ENCODE measurements at places on chromosomes 4 and X.

DNA sequence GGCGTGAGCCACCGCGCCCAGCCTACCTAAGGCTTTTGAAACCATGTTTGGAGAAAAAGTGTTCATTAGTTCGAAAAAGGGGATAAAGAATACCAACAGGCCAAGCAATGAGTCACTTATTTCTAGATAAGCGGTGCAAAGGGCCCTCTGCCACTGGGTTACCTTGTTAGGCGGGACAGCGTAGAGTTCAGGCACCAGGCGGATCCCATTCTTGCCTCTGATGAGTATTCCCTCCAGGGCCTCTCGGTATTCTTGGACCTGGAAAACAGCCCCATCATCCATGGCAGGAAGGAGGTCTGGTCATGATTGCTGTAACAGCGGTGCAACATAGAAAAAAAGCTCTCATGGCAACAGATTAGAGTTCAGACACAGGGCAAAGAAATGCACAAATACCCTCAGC, 48.0 kb downstream of the PHKA2 start:
- no peak for DNase-seq

DNA sequence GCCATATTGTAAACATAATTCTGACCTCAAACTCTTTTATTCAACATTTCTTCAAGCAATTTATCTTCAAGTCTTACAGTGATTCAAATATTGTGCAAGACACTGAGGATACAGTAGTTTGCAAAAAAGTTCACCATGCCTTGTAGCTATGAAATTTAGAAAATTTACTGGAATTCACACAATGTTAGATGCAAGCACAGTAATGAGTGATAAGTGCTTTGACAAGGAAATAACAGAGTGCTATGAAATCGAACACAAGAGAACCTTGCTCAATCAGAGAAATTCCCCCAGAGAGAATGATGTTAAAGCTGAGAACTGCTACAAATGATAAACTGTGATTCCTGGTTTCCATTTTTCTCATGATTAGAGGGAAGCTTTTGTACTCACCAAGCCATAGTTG, 952.9 kb downstream of the FAT4 start:
- DNase-seq: no peak

GRCh38 chrX:124555036-124555595, 208.8 kb downstream of the SH2D1A start:
- DNase-seq: no peak

- DNase-seq: no peak
These were observed 39.4 kb downstream of the NOCT start for GRCh38 chr4:139054791-139055505.

- DNase-seq: no peak
These were observed 59.3 kb downstream of the AREG start for GRCh38 chr4:74504212-74504611.

- DNase-seq: no peak
These were observed 67.8 kb downstream of the NBDY start for GRCh38 chrX:56796641-56797395.

GRCh38 chr4:6795821-6796220, 13.3 kb downstream of the KIAA0232 start:
- DNase-seq: no peak

DNA sequence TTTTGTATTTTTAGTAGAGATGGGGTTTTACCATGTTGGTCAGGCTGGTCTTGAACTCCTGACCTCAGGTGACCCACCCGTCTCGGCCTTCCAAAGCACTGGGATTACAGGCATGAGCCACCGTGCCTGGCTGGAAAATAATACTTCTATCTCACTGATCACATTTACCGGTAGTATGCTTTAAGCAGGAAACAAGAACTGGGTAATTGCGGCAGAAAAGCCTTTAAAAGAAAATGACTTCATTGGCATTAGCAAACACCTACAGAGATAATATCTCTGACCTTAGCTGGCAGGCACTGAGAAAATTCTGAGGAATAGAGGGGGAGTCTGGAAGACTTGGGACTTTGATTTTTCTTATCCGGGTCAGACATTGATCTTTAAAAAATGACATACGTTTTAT, 78.5 kb downstream of the SHROOM3 start:
- DNase-seq: no peak

GRCh38 chr4:85707611-85708010, 232.7 kb downstream of the ARHGAP24 start:
- no peak for DNase-seq

- DNase-seq: no peak
These were observed 645.7 kb downstream of the TLL1 start for GRCh38 chr4:166518776-166519175.

DNA sequence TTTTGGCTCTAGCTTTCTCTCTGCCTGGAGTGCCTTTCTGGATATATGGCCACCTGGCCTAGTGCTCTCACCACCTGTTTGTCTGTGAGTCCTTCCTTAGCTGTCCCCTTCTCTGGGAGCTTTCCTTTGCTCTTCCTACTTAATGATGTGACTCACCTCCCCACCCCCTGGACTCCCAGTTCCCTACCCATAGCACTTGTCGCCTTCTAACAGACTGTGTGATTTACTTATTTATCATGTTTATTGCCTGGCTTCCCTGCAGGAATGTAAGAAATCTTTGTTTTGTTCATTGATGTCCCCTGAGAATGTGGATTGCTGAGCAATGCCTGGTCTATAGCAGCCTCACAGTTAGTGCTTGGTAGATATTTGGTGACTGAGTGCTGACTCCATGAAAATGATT, 18.9 kb downstream of the ADD1 start:
- no peak for DNase-seq

DNA sequence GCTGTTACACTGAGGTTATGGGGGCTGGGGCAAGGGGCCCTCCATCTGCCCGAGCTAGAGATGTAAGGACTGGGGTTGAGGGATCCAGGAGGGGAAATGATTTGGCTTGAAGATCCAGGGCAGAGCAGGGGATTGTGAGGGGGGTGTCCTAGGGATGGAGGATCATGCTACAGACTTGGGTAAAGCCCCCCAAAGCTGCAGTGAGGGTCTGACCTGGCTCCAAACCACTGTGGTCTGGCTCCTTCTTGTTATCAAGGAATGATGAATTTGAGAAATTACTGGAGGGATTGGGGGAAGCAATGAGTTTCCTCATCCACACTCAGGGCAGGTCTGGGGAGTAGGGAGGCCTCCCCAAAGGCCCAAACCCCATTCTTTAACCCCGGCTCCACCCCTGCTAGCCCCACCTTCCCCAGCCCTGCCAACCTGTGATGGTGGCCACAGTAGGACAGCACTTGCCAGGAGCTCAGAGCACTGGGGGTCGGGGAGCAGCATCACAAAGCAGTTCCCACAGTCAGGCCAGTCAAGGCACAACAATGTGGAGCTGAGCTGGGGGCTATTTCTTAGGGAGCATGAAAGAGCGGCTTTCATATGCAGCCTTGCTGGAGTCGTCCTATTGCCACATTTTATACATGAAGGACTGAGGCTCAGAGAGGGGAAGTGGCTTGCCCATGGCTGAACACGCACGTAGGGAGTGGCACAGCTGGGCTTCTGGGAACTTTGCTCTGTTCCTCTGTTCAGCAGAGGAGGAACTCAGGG, 165.5 kb downstream of the EFNB1 start:
- DNase-seq: no peak

DNA sequence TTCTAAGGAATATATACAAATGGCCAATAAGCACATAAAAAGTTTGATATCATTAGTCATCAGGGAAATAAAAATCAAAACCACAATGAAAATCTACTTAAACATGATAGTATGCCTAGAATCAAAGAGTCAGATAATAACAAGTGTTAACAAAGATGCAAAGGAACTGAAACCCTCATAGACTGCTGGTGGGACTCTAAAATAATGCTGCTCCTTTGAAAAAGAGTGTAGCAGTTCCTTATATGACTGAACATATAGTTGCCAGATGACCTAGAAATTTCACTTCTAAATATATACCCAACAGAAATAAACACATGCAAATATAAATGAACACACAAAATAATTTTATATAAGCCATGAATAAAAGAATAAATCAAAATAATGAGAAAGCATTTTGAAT, 205.1 kb upstream of the CTSO start:
- no peak for DNase-seq

DNA sequence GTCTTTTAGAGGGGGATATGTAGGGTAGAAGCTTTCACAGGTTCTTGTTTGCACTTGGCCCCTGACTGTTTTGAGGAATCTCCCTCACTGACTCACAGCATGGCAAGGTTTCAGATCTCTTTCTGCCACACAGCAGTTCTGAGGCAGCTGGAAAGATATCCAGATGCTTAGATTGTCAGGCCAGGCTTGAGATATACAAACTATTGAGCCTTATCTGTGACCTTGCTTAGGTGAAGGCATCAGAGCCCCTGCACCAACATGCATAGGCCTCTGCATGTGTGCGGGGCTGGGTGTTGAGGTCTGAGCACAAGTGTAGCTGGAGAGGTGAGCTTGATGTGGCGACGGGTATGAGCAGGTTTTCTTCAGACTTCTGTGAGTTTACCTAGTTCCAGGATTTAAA, 80.9 kb upstream of the MSANTD1 start:
- DNase-seq: no peak

DNA sequence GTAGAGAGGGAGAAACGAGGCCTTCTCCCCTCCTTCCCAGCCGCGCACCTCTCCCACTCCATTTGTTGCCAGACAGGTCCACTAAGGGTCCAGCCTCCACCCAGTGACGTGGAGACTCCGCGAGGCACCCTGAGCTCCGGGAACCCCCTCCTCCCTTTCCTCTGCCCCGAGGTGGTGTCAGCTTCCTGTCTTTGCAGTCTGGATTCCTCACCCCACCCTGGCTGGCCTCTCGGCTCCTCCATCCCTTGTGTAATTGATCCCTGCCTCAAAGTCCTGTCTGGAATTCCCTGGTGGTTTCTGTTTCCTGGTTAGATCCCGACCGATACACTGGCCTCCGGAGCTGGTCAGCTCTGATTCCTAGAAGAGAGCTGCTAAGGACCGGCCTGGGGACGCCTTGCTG, 105.9 kb upstream of the SCOC start:
- no peak for DNase-seq

DNA sequence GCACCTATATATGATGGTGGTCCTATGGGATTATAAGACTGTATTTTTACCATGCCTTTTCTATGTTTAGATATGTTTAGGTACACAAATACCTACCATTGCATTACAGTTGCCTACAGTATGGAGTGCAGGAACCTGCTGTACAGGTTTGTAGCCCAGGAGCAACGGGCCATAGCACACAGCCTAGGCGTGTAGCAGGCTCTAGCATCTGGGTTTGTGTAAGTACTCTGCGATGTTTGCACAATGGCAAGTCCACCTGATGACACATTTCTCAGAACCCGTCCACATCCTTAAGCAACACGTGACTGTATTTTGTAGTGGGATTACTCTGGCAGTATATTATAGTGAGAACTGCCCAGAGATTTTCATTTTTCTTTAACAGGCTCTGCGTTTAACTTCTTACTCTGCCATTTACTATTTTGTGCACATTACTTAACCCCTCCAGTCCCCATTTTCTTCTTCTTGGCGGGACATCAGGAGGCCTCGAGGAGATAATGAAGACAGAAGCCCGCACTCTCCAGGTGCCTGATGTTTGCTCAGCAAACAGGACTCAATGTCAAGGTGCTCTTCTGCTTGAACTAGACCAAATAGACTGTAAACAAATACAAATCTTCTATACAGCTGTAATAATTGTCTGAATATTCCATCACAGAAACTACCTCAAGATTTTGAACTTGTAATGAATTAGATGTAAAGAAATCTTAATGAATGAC, 102.0 kb upstream of the PDLIM3 start:
- DNase-seq: no peak

GRCh38 chr4:103075894-103076746, 441 bp downstream of the SLC9B2 start:
- peak; percentile 27 for DNase-seq

- DNase-seq: no peak
These were observed 71.0 kb upstream of the UGT8 start for GRCh38 chr4:114527637-114528036.

GRCh38 chr4:77852892-77853495, 9.6 kb upstream of the MRPL1 start:
- DNase-seq: peak; percentile 47

DNA sequence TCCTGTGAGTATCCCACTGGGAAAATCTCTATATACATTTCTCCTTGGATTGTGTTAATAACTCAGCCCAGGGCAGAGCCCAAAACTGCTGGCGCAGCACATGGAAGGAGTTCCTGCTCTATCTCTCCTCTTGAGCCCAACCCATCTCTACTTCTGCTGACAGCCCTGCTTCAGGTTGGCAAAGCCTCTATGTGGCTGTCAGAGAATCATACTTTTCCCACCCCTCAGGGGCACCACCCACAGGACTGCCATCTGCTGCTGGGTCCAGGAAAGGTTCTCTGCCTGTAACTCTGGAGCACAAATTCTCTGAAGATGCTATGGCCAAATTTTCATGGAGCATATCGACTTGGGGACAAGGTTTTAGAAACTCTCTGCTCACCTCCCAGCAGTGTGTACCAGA, 278.5 kb upstream of the EMCN start:
- DNase-seq: no peak

DNA sequence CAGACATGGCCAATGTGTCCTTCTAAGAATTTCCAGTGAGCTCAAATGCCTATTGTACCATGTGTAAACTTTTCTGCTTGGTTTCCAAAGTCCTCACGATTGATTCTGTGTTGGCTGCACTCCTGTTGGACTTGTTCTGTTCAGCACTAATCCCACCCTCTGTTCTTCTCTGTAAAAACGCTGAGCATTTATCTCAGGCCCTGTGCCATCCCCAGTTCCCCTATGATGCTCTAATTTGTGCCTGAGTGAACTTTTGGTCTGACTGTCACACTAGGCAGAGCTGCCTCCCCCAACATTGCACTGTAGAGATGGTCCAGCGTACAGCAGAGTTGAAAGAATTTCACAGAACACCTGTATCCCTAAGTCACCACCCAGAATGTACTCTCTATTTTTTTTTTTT, 76.1 kb upstream of the STS start:
- DNase-seq: no peak

DNA sequence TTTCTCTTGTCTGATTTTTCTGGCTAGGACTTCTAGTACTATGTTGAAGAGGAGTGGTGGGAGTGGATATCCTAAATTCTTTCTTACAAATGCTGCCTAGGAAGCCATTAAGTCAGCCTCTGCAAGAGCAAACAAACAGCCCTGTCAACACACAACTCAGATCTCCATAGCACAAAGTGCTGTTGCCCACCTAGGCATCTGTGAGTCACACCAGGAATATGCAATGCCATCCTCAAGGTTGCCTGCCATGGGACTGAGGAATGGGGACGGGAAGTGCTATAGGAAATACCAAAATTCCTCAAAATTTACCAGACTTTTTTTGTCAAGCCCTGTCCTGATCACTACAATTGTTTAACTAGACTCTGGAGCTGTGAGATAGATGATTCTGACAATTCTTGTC, 466.9 kb downstream of the FSTL5 start:
- no peak for DNase-seq

DNA sequence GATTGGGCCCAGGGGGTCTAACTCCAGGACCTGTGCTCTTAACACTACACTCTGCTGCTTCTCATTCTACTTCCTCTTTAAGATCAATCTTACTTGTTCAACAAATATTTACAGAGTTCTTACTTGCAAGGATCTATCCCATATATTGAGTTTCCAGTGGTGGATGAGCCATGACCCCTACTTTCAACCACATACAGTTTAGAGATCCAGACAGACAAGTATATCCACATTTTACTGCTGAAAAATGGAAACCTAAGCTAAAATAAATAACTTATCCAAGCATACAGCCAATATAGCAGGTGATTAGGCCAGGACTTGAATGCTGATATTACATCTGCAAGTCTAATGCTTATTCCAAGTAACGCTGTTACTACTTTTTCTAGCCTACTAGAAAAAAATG, 18.7 kb downstream of the TMEM150C start:
- DNase-seq: no peak

- no peak for DNase-seq
These were observed 56.4 kb upstream of the SCML1 start for GRCh38 chrX:17680732-17681413.
